ENCODE measurements at places on chromosomes 3 and 15.

DNA sequence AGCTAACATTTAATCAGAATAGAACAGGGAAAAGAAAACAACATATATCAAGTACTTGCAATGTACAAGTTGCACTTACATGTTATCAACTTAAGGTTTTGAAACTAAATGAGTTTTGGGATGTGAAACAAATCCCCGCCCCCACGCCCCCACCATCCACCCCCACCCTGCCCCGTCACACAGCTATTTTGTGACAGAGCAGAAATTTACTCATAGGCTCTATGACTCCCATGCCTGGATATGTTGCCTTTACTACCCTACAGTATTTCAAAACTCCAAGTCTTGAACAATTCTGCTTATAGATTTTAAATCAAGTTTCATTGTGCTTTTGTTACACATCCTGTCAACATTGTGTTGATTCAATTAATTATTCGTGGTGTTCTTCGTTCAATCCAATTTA, 18.1 kb upstream of the IL1RAP start:
- DNase-seq = no peak

DNA sequence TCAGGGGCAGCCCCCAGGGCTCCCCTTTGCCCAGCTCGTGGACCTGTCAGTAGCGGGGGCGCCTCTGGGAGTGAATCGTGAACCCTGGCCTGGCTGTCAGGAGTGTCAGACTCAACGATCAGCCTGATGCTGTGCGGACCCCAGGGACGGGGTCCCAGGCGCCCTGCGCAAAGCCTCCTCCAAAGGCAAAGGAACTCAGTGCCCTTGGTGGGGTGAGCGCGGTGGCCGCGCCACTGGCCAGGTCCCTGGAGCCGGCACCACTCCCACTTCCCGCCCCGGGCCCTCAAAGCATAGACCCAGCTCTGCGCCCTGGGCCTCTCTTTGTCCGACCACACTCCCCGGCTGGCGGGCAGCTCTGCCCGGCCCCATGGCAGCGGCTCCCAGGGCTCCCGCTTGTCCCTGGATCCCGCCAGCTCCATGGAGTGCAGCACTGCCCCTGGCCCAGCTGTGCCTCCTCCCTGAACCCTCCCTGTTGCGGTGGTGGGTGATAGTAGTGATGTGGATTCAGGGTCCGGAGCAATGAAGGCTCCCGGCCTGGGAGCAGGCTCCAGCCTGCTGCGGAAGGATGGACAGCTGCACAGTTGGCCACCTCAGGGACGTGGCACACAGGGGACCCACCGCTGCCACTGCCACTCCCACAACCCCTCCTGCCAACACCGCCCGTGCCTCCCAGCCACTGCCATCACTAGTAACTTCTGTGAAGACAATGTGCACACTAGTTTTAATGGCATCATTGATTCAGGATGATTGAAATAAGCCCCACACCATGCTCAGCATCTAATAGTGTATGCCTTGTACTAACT, 263.8 kb downstream of the ZBBX start:
- no peak for DNase-seq

DNA sequence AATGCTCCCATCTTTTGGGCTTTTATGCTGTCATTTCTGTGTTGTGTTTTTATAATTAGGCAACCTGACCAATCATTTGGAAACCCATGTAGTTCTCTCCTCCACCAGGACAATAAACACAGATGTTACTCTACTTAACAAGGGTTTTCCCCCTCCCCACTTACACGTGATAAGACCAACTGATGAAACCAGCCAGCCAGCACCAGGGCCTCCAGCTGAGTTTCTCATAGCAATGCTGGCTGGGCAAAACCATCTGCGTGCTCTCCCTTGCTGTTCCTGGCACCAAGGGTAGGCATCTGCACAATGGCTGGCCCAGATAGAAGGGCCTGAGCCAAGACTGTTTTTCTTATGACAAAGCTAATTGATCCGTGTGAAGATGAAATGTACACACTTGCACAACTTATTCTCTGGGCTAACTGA, 310.4 kb downstream of the PLCL2 start:
- DNase-seq = peak; percentile 28

GRCh38 chr3:9428411-9428810, 31.0 kb downstream of the SETD5 start:
- no peak for DNase-seq

DNA sequence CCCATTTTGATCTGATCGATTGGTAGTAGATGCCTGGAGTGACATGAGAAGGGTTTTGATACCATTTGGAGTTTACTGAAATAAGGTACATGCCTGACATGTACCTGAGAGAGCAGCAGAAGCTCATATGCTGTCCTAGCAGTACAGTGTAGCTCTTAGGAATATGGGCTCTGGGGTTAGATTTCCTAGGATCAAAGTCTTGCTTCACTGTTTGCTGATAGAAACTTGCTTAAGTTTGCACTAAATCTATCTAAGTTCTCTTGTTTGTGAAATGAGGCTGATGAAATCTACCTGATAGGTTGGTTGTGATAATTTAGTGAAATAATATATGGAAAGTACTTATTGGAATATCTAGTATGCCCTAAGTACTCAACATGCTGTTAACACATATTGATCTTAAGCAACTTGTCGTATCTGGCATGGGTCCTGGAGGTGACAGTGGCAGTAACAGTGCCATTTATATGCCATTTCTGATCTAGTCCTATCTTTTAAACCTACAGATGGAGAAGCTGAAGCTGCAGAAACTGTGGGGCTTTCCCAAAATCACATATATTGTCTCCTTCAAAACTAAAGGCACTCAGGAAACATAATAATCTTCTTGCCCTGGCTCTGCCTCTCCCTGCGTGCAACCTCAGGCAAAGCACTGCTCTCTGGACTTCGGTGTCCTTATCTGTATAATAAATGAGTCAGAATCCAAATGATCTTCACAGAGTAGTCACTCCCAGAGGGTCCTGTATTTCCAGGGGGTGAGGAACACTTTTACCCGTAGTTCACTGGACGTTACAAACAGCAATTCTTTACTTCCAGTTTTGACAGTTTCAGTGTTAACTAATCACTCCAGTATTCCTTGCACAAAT, 223.6 kb upstream of the SETMAR start:
- no peak for DNase-seq

GRCh38 chr3:72887705-72888545, at the start of gene GXYLT2:
Gene GXYLT2 (plus strand): TSS chr3:72888046. CDS start chr3:72888234, 188 bp downstream.
- DNase-seq = peak; percentile 27

DNA sequence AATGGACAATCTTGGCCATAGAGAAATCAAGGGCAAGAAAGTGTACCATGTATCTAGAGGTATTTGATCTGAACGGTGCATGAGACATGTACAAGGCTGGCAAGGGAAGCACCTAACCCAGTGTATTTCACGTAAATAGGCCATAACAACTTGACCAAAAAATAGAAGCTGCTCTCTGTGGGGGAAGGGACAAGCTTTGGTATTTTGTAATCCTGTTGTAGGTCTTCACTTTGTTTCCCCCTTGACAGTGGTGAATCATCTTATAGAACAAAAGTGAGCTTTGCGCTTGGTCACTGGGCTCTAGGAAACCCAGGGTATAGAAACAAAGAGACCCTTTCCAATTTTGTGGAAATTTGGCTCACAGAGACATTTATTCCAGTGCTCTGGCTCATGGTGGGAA, 21.0 kb downstream of the LARS2 start:
- DNase-seq = no peak

DNA sequence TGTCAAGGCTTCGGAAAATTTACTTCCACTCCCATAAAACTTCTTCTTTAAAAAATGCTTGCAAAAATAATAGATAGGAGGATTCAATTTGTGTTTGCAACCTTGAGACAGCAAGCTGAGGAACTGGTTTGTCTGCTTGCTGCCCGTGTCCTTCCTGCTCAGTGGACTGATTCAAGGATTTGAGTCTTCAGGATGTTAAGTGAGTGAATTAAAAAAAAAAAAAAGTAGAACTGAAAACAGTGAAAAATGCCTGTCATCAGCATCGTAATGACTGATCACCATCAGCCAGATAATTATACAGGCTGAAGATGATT, 453.7 kb downstream of the FGF12 start:
- DNase-seq = no peak

DNA sequence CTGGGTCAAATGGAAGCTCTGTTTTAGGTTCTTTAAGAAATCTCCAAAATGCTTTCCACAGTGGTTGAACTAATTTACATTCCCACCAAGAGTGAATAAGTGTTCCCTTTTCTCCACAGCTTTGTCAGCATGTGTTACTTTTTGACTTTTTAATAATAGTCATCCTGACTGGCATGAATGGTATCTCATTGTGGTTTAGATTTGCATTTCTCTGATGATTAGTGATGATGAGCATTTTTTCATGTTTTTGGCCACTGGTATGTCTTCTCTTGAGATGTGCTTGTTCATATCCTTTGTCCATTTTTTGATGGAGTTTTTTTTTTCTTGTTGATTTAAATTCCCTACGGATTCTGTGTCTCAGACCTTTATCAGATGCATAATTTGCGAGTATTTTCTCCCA, 745.0 kb upstream of the BCHE start:
- DNase-seq = no peak

Measured in GM19239 (cell line).